ENCODE measurements at places on chromosomes 16 and 17.

GRCh38 chr16:76114681-76115080, 162.5 kb upstream of the CNTNAP4 start:
- no peak for DNase-seq

DNA sequence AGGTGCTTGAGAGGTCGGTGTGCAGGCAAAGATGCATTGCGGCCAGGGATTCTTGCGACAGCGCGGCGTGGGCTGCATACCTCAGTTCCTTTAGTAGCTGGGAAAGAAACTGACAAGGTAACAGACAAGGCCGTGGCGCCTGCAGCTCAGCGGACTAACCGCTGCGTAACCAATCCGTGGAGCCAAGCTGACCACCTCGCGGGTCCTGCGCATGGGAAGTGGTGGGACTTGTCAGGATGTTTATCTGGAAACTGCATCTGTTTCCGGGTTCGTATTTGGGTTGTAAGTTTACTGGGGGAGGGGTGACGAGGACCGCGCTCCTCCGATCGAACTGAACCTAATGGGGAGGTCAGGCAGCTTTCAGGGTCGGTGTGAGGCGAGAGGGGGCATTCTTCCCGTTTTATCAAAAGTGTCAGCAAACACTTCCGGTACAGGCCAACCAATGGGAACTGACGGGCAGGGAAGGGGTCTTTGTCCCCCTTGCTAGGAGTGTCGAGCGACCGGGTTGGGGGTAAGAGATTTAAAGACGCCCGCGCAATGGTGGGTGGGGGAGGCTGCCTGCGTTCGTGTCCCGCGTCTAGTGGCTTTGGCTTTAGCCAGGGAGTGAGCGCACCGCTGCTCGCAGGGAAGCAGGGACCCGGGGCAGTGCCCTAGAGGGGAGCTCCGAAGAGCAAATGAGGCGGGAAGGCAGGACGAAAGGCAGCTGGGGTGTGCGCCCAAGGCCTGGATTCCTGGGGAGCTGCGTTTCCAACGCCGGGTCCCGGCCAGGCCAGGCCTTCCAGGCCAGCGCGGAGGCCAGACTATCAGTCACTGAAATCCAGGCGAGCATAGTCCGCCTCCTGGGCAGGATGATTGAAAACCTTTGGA, 7.0 kb downstream of the IRX6 start:
- DNase-seq = no peak

DNA sequence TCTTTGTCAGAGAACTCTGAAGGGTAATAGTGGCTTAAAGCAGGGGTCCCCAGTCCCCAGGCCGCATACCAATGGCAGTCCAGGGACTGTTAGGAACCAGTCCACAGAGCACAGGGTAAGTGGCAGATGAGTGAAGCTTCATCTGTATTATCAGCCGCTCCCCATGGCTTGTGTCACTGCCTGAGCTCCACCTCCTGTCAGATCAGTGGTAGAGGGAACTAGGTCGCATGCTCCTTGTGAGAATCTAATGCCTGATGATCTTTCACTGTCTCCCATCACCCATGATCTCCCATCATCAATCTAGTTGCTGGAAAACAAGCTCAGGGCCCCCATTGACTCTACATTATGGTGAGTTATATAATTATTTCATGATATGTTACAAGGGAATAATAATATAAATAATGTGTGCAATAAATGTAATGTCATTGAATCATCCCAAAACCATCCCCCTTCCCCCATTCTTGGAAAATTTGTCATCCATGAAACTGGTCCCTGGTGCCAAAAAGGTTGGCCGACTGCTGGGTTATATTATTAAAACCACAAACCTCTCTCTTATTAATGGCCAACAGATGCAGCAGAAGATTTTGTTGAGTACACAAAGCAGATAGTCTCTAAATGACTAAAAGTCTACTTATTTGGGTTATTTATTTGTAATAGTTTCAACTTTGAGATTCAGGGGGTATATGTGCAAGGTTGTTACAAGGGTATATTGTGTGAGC, 782.7 kb downstream of the CDH11 start:
- DNase-seq = no peak

GRCh38 chr17:51245535-51245934, 14.3 kb downstream of the MBTD1 start:
- no peak for DNase-seq

- no peak for DNase-seq
These were observed at the start of gene KRT17 for GRCh38 chr17:41624208-41625101. Gene KRT17 (minus strand): TSS chr17:41624575. CDS start chr17:41624509, 66 bp downstream.

DNA sequence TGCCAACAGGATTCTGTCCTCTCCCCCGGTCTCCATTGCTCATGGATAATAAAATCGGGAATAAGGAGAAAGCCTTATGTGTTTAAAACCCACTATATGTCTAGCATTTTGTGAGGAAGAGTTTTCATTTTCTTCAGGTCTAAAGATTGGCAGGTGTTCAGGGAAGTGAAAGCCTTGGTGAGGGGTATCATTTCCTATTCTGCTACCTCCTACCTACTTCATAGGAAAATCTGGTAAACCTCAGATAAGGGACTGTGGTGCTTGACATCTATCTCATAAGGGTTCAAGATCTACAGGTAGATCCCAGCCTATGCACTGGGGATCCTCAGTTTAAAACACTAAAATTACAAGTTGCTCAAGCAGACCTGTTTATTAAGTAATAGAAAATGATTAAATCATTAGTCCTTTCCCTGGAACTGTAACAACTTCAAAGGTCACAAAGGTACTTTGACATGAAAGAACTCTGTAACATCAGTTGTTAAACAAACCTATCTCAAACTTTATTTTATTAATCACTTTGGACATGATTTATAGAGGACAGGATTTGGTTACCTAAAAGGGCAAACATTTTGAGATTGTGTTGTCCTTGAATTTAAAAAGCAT, 6.5 kb downstream of the MOSMO start:
- no peak for DNase-seq

- no peak for DNase-seq
These were observed 1.4 kb downstream of the GSE1 start for GRCh38 chr16:85614338-85615013.

- no peak for DNase-seq
These were observed 8.3 kb downstream of the WFDC1 start for GRCh38 chr16:84303023-84303422.

DNA sequence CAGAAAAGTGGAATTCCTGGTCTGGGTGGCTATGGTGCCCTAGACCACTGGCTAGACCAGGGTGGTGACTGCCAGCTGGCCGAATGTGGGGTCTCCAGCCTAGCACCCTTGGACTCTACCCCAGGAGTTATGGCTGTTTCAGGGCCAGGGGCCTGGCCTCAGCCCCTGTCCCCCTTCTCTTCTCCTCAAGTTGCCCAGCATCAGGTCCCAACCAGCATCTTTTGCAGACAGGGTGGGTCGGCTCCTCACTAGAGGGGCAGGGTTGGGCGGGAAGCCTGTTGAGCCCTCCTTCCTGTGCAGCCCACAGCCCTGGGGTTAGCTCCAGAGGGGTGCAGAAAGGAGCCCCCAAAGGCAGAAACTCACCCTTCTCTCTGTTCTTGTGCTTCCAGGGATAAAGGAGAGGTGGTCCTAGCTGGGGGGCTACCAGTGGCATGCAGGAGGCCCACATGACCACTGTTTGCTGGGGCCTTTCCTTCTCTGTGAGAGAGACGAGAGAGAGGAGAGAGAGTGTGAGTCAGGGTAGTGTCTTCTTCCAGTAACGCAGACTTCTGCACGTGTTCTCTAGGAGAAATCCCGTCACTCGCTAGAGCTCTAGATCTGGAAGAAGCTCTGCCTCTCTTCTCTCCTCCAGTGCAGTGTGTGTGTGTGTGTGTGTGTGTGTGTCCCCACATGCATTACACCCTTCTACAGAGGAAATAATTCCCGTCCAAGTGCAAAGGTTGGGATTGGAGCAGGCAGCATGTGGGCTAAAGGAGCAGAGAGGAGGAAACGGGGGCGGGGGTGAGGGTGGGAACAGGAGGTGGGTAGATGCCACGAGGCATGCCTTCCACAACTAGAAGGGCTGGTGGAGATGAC, 209.4 kb downstream of the SEC14L1 start:
- DNase-seq = no peak

- no peak for DNase-seq
These were observed 99.5 kb downstream of the SYCE1L start for GRCh38 chr16:77298418-77299360.

- DNase-seq = no peak
These were observed 132.8 kb downstream of the RBFOX3 start for GRCh38 chr17:79478051-79478461.

- no peak for DNase-seq
These were observed 25.6 kb downstream of the TRARG1 start for GRCh38 chr17:1304962-1305563.

- no peak for DNase-seq
These were observed 446.1 kb downstream of the SOX9 start for GRCh38 chr17:72566671-72567484.

- DNase-seq = no peak
These were observed 1.7 kb upstream of the PLK1 start for GRCh38 chr16:23676924-23677480.

DNA sequence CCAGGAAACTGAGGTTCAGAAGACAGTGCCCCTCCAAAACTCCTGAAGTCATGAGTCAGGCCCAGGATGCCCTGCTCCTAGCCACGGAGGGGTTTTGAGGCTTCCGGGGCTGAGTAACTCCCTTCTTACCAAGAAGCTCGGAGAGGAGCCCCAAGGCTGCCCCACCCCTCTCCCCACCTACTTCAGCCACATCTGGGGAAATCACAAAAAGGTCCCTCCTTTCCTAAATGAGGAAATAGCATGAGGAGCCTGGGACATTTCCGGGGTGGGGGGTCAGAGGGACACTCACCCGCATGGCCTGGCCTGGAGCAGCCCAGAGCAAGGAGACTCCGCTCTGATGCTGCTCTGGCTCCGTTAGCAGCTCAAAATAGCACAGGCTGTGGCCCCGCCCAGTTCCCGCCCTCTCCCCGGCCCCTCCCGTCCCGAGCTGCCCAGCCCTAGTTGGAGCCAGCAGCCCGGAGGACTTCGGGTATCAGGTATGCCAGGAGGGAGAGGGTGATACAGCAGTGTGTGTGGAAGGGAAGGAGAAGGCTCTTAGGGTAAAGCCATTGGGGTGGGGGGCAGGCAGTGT, 40.1 kb downstream of the MYO18A start:
- peak; percentile 76 for DNase-seq

DNA sequence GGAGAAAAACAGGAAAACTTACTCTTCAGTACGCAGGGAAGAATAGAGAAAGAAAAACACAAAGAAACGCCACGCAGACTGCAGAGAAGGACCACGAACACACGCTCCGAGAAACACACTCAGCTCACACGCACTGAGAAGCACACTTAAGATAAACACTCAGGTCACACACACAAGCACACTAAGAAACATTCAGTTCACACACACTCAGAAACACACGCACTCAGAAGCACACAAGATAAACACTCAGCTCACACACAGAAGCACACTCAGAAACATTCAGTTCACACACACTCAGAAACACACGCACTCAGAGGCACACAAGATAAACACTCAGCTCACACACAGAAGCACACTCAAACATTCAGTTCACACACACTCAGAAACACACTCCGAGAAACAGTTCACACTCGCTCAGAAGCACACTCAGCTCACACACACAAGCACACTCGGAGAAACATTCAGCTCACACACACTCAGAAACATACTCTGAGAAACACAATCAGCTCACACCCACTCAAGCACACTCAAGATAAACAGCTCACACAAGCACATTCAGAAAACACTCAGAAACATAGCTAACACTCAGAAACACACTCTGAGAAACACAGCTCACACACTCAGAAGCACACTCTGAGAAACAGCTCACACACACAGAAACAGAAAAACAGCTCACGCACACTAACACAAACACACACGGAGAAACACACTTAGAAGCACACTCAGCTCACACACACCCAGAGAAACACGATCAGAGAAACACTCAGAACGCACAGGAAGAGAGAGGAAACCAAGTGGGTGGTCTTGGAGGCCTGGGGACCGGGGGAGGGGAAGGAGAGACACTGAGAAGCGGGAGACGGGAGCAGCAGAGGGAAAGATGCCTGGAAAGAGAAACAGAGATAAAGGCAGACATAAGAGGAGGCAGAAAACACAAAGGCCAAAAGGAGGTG, 908 bp downstream of the TMEM98 start:
- DNase-seq = no peak

GRCh38 chr17:9256751-9257629, 235.7 kb downstream of the NTN1 start:
- DNase-seq = no peak

DNA sequence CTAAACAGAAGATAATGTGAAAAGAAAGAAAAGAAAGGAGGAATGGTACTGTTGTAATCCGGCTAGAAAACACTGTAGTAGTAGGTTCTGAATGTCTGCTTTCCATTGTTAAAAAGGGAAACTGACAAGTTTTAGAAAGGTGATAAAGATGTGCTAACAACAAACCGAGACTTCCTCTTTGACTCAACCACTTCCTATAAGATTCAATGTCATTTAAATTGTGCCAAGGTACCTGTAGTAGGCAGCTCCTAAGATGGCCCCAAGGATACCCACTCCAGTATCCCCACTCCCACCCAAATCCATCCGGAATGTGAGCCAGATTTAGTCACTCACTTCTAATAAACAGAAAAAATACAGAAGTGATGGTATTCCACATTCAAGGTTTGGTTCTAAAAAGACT, 31.2 kb downstream of the XYLT1 start:
- DNase-seq = no peak

GRCh38 chr16:84479716-84480450, 24.6 kb downstream of the MEAK7 start:
- DNase-seq = no peak

- no peak for DNase-seq
These were observed 97.4 kb downstream of the VAT1L start for GRCh38 chr16:77885571-77886295.

DNA sequence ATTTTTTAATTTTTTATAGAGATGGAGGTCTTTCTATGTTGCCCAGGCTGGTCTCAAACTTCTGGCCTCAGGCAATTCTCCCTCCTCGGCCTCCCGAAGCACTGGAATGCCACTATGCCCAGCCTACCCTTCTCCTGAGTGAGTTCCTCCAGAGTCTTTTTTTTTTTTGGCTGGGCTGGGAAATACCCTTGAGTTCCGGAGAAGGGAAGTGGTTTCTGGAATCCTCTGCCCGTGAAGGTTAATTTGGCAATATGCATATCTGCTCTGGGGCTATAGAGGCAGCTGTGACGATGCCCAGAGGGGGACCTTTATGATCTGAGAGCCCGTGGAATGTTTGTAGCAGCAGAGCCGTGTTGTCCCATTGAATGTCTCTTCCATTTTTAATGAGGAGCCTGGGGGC, 217.5 kb downstream of the RBFOX1 start:
- no peak for DNase-seq

- no peak for DNase-seq
These were observed 101.0 kb upstream of the DNAH17 start for GRCh38 chr17:78678222-78678557.

- DNase-seq = no peak
These were observed 70.7 kb upstream of the HNF1B start for GRCh38 chr17:37815536-37815935.

GRCh38 chr16:61575617-61576016, 460.6 kb downstream of the CDH8 start:
- DNase-seq = no peak

Measured in activated CD4-positive, alpha-beta T cell treated with anti-CD3 and anti-CD28 coated beads, Interleukin-2, amount 50 U/mL, for 24 hours (primary cell).